ENCODE measurements at places on chromosomes 7 and 10.

GRCh38 chr10:74061104-74061503 lies 63.2 kb downstream of the VCL start:
- DNase-seq, result no peak

- DNase-seq, result no peak
These were observed 11.6 kb upstream of the LIPF start for GRCh38 chr10:88652616-88653015.

DNA sequence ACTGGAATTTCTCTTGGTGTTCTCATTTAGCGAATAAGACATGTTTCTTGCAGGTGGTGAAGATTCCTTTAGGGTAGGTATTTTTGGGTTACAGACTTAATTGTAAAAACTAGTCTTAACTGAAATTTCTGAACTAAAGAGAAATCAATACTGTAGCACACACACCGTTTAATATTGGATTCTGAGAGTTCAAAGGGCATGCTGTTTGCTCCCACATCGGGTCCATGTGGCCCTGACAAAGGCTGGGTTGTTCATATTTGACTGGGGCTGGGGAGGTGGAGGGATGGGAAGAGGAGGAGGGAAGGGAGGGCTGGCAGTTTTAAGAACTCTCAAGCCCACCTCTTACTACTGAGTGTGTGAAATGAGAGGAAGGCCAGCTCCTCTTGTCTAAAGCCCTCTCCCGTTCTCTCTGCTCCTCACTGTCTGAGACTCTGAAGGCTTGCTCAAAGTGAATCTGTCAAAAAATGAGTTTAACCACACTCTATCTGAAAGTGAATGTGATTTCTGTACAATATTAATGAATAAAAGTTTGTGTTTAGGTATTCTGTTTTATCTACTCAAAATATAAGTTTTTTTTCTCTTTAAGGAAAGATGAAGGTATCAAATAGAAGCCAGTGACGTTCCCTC lies 40.0 kb upstream of the RHEB start:
- DNase-seq, result no peak

DNA sequence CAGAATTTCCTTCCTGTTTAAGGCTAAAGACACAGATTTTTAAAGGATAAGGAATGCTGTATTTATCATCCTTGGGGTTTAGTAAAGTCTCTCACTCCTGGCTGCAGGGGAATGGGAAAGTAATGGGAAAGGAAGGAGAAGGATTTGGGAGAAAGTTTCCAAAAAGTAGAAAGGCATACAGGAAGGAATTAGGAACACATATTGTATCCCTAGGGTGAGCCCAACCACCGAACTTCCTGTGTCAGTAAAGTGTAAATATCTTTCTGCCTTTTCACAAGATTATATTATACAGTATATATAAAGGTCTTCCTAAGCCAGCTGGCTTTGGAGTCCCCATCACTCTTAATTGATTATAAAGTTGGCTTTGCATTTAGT lies 12.0 kb upstream of the UBE2D1 start:
- no peak for DNase-seq

- no peak for DNase-seq
These were observed 77.4 kb downstream of the RNLS start for GRCh38 chr10:88505680-88506215.

GRCh38 chr7:85023916-85024315 lies 162.9 kb downstream of the SEMA3D start:
- DNase-seq, result no peak

GRCh38 chr10:88989824-88990383 lies 694 bp upstream of the FAS start:
- DNase-seq, result no peak

GRCh38 chr10:29804025-29804852 lies 169.5 kb upstream of the SVIL start:
- DNase-seq, result peak; percentile 34

- no peak for DNase-seq
These were observed 286.9 kb downstream of the PTEN start for GRCh38 chr10:88150339-88150738.

GRCh38 chr10:69130251-69130650 lies 6.3 kb downstream of the VPS26A start:
- no peak for DNase-seq

DNA sequence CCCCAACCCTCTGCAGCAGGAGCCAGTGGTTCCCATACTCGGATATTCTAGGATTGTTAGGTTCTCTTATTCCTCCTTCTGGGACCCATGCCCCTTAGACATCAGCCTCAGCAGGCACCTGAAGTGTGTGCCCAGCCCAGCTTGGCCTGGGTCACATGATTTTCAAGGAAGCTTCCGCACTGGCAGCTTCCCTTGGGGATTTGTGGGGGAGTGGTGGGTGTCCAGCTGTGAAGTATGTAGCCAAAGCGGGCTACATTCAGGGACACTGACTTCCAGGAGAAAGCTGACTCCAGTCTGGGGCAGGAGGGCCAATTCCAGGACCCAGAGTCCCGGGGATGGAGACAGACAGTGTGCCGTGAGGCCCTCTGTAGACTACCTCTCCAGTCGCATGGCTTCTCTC lies 1.3 kb downstream of the LDB1 start:
- no peak for DNase-seq

- no peak for DNase-seq
These were observed 57.6 kb downstream of the SGMS1 start for GRCh38 chr10:50566150-50566549.

DNA sequence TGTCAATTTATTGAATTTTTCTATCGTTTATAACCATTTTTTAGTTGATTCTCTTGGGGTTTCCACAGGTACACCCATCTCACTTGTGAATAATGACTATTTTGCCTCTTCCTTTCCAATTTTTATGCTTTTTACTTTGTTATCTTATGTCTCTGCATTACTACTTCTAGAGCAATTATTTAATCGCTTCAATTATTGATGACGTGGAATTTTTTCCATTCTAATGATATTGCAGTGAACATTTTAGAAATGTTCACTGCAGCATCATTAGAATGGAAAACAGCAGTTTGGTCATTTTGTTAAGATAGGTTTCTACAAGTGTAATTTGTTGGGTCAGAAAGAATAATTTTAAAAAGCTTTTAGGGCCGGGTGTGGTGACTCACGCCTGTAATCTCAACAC lies 27.1 kb downstream of the FZD1 start:
- DNase-seq, result no peak

- no peak for DNase-seq
These were observed 2.7 kb downstream of the ANKRD16 start for GRCh38 chr10:5887029-5887428.

GRCh38 chr7:151129960-151130591 lies 37.4 kb downstream of the GBX1 start:
- peak; percentile 20 for DNase-seq

DNA sequence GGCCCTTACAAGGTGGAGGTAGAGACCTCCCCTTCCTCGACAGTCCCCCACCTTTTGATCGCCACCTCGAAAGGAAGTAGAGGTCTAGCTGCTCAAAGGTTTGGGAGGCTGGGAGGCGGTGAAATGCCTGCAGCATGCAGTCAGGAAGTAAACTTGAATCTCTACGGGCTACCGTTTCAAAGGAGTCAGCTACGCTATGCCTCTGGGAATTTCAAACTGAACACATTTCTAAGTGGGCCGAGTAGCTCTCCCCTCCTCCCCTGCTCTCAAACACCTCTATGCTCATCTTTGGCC lies 68.0 kb downstream of the CXCL12 start:
- DNase-seq, result no peak

DNA sequence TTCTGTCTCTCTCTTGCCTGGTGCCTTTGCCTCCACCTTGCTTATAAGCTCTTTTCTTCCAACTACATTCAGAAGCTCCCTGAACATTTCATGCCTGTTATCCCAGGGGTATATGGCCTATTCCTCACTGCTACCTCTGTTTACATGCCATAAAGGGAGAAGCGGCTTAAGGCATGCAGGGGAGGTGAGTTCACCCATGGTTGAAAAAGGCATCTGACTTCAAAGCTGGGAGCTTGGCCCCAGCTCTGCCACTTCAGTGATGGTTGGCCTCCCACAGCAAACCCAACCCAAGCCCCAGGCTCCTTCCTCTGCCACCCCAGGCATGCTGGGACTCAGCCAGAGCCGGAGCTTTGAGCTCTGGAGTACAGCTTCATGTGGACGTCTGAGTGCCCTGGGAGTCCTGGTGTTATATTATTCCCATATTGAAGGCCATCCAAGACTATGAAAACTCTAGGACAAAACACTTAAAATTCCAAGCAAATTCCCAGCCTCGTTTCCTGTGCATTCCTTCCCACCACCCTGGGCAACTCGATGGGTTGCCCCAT lies 468.6 kb upstream of the ZMIZ1 start:
- DNase-seq, result no peak

- no peak for DNase-seq
These were observed 20.7 kb upstream of the ZMIZ1 start for GRCh38 chr10:79047875-79048638.

DNA sequence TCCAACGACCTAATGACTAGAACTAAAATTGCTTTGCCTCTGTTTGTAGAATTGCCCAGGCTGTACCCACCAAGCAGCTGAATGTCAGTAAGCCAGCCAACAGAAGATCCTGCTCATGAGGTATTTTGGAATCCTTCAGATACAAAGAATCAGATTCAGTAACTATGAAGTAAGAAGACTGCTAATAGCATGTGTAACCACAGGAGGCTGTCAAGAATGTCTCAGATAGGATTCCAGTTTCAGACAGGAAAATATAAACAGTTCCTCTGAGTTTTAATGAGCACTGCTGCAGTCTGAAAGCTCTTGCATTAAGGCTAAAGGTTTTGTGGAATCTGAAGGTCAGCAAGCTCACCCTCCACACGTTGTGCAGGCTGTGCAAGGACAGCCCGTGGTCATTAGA lies 112.6 kb upstream of the ADAM12 start:
- DNase-seq, result no peak

DNA sequence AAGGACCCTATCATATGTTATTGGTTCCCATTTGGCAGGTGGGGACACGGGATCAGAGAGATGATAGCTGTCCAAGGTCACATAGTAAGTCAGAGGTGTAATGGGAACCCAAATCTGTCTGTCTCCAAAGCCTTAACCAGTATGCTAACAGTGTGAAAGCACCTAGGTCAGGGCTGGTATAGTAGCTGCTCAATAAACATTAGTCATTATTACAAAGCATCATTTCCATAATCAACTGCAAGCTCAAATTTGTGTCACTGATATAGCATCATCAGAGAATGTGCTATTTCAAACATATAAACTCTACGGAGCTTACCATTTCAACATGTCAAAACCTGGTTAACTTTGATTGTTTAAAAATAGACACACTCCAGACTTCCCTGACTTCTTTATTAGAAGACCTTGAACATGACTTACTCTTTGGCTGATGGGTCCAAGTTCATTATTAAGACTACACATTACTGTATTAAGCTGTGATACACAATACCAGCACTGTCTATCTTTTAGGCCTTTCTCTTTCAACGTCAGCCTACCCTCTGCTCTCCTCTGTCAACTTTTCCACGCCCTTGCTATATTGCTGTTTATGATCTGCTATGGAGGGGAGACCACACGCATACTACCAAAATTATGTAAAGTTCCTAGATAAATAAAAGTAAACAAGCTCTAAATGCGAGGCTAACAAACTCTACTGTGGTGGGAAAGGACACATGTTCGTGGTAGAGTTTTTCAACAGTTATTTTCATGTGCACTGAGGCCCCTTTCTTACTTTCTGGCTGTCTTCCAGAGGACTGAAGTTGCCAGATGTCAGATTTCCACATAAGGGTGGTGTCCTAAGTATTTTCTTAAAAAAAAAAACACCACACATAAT lies 33.6 kb downstream of the DNMBP start:
- DNase-seq, result no peak

- no peak for DNase-seq
These were observed 569.0 kb upstream of the C7orf33 start for GRCh38 chr7:148021507-148022045.

DNA sequence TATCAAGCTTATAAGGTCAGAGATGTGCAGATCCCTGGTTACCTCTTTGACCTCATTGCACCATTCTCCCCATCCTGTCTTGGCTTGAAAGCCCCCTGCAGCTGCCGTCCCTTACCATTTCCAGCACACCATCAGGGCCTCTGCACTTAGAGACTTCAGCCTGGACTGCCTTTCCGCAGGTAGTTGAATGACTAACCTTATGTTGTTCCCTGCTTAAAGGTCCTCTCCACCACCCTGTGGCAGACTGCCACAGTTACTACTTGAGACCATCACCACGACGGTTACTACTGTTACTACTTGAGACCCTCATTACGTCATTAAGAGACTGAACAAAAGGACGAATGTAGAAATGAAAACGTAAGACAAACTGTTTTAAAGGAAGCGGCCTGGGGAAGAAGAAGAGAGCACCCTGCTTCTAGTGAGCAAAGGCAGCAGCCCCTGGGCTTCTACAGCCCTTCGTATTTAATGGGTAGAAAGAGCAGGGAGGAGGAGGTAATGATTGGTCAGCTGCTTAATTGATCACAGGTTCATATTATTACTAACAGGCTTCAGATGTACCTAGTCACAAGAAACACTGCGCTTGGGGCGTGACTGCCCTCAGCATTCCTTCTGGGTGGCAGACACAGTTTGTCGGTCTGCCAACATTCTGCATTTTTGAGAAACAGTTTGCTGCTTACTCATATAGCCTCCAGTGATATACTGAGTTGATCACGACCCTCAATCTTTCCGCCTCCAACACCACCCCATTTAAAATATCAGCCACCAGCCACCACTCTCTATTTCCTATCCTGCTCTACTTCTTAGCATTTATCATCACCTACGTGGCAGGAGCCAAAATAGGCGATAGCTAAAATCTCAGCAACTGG lies 74.1 kb upstream of the PARD3 start:
- no peak for DNase-seq

DNA sequence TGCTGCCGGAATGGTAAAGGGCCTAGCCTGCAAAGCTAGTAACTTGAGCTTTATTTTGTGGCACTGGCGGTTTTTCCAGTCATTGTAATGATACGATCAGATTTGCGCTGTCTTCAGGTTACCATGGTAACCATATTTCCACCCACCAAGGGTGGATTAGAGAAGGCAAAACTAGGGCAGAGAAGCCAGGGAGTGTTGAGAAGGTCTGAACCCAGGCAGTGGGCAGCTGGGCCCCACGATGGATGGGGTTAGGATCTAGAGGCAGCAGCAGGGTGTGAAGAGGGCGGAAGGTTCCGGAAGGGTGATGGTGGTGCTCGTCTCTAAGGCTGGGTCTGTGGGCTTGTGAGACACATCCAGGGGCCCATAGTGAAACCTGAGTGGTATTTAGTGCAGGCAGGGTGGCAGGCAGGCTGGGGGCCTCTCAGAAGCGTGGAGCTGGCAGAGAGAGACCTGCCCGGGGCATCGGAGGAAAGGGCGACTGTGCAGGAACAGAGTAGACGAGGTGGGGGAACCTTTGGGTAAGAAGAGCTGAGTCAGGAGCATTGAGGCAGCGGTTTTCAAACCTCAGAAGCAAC lies 87.9 kb upstream of the GTF2I start:
- DNase-seq, result no peak

- DNase-seq, result no peak
These were observed 211.1 kb downstream of the GALNT17 start for GRCh38 chr7:71343039-71343438.

DNA sequence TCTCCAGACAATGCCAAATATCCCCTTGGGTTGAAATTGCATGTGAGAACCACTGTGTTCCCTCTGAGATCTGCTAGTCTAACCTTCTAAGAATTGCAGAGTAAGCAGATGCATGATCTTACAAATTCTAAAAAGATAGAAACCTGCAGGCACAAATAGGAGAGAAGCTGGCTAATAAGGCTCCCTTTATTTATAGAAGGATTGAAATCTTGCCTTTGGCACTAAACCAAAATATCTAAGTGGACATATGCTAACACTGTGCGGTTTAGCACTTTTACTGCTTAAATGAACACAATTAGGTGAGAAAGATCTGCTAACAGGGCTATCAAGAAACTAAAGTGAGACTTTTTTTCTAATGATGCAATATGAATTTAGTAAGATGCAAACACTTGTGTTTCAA lies 225.5 kb downstream of the DOCK4 start:
- DNase-seq, result no peak

All from 8988T (cell line).